ENCODE measurements at places on chromosomes 6 and 20.

GRCh38 chr6:48111575-48111974 lies 578 bp upstream of the PTCHD4 start:
- DNase-seq = no peak

GRCh38 chr6:29943053-29943966 lies 978 bp downstream of the HLA-A start:
- DNase-seq = no peak

DNA sequence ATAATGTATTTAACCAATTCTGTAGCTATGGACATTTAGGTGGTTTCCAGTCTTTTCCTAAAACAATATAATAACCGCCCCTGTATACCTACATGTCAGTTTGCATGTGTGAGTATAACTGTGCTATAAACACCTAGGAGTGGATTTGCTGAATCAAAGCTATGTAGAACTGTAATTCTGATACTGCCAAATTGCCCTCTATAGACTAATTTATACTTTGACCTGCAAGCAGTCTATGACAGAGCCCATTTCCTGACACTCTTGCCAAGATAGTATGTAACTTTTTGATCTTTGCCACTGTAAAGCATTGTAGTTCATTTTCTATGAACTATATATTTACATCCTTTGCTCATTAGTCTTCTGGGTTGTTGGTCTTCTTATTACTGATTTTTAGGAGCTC lies 19.5 kb downstream of the FERMT1 start:
- DNase-seq = no peak

DNA sequence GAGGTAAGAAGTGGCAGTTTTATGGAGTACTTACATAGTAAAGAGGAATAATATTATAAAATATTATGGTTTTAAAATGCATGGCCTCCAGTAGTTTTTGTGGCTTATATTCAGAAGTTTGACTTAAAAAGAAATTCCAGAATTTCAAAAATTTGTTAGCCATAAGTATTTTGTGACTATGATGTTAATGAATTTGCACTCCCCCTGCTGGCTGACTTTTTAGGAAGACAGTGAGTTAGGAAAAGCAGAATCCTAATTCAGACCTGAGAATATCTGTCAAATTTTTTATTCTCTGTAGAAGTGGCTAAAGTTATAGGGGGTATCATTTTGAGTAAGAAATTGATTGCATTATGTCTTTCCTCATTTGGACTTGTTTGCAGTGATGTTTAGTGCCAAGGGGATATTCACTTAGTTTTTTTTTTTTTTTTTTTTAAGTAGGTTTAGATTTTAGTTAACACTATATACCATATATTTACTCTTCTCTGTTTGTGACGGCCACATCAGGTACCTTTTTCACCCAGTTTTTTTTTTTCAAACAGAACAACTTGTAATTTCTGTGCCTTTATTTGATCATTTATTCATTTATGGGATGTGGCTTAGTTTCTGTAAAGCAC lies 40.8 kb downstream of the ZFAND3 start:
- DNase-seq = no peak

DNA sequence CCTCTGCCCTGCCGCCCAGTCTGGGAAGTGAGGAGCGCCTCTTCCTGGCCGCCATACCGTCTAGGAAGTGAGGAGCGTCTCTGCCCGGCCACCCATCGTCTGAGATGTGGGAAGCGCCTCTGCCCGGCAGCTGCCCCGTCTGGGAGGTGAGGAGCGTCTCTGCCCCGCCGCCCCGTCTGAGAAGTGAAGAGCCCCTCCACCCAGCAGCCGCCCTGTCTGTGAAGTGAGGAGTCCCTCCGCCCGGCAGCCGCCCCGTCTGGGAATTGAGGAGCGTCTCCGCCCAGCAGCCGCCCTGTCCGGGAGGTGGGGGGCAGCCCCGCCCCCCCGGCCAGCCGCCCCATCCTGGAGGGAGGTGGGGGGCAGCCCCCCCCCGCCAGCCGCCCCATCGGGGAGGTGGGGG lies 27.8 kb downstream of the SNHG17 start:
- DNase-seq = no peak

DNA sequence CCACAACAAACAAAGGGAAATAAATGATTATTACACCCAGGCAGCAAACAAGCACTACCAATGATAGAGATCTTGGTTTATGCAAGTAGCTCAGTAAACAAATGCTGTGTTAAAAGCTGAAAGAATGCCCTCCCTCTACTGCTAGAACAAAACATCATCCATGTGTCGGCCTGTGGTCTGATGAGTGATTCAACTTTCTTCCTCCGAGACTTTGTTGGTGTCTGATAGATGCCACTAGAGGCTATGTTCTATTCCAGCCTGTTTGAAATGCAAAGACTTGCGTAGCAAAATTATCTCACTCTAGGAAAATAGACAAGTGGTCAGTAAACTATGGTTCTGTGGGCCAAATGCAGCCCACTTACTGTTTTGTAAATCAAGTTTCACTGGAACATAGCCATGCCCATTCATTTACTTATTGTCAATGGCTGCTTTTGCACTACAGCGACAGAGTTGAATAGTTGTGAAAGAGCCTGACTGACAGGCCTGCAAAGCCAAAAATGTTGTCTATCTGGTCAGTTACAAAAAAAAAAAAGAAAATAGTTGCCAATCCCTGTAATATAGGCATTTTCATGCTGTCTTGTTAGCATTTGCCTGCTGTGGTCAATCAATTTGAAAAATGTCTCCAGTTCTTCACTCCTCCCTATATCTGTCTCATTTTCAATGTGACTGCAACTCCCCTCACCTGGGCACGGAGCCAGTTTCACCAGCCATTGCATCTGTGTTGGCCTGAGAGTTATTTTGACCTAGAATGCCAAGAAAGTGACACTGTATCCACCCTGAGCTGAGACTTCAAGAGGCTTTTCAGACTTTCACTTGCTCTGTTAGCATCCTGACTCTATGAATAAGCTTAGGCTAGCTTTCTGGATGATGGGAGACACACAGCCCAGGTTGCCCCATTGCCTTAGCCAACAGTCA lies 544.6 kb upstream of the BTBD3 start:
- no peak for DNase-seq

DNA sequence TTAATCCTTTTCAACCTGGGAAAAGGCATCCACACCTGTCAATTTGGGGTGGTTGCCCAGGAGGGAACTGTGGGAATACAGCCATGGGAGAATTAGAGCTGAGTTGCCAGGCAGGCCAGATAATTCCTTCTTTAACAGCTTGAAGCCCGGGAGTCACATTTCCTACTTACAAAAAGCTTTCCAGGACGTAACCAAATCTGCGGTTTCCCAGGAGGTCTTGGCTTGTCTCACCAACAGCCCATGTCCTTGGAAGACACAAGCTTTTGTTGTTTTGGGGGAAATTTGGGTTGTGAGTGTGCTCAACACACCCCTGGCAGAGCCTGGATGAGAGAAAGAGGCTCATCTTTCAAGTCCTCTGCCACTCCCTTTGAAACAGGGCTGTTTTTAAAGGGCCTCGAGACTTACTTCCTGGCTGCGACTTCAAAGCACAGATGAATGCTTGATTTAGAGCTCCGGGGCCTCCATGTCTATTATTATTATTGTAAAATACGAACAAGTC lies 465.9 kb upstream of the BTBD3 start:
- no peak for DNase-seq

DNA sequence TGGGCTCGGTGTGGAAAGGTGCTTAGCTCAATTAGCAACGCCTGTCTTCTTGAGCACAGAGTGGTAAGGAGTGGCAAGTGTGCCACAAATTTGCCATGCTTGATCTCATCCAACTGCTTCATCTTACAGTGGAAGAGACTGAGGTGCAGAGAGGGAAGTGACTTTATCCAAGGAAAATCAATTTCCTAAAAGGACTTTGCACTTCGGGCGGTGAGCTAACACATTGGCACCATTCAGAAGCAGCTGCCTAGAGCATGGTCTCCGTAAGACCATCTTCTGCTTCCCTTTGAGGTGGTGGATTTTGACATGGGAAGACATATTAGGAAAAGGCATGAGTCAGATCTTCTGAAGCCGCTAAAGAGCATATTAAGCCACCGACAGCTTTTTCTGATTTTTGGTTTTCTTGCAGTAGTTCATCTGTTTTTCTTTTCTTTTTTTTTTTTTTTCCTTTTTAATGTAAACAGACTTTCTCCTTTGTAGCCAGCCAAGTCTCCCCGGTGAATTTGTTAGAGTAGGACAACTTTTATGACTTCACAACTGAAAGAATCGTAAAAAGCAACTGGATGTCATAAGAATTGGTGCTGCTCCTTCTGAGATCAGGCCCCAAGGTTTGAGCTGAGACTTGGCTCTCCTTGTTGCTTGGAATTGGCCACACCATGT lies 273.2 kb downstream of the CDC5L start:
- peak; percentile 50 for DNase-seq

DNA sequence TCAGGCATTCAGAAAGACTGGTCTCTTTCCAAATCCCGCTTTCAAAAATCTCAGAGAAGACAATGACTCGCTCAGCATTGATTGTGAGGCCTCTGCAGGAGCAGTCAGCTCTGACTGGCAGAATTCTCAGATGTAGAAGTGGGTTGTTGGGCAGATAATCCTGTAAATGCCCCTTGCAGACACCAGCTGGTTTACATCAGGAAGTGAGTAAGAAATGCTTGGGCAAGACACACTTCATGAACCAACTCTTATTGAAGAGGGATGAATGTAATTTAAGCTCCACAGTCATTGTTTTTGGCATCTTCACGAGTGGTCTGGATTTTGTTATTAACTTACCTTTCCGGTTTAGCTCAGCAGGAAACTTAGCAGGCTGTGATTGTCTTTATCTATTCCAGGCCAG lies 166.6 kb downstream of the PLCB4 start:
- peak; percentile 64 for DNase-seq

DNA sequence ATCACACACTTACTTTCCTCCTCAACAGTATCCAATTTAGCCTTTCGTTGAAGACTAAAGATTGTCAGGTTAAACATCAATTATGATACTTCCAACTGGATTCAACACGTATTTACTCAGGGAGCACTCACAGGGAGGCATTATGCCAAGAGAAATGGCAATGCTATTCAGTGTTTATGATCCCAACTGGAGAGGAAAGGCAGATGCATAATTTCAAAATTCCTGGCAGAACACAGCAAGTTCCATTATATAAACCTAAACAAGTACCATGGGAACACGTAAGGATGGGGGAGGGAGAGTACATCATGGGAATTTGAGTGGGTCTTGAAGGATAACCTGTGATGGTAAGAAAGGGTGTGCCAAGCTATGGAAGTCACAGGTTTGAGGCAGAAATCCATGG lies 112.7 kb downstream of the ISM1 start:
- no peak for DNase-seq

GRCh38 chr20:43981540-43981939 lies 66.9 kb downstream of the TOX2 start:
- no peak for DNase-seq

DNA sequence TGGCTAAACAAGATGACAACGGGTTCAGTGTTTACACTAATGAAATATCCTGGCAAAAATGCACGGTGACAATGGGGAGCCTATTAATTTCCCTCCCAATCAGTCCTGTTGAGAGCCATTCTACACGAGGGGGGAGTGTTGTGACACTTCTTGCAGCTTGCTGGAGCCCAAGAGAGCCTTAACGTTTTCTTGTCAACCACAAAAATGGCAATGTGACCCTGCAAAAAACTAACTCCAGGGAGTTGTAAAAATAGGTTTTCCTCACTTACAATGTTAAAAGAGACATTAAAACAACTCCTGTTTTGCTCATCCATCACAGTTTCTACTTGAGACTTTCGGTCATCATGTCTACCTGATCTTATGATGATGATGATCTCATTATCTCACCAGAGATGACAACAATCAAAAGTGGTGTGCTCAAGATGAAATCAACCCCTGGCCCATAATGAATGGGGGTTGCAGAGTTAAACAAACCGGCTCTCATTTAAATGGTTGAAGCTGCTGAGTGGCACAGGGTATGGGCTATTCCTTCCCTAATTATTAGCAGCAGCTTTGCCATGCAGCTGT lies 57.9 kb downstream of the GJA10 start:
- no peak for DNase-seq

DNA sequence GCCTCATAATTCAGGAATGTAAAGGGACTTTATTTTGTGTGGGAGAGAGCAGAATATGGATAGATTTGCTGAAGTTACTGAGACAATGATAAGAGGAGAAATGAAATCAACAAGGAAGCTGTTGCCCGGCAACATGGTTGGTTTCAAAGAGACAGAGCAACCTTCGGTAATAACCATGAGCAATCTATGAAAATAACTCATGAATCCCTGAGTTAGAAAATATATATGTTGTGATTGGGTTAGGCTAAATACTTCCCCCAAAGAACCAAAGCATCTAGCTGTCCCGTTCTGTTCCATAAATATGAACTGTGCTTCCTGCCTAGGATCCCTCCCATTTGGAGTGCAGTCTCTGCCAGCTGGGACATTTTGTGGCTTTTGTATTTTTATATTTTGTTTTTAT lies 23.1 kb downstream of the SERPINB1 start:
- no peak for DNase-seq

- no peak for DNase-seq
Measured at GRCh38 chr20:40778894-40779496, 90.0 kb upstream of the MAFB start.

- no peak for DNase-seq
Measured at GRCh38 chr20:41501376-41501775, 116.8 kb downstream of the CHD6 start.

GRCh38 chr6:45899683-45899946 lies 116.0 kb downstream of the CLIC5 start:
- no peak for DNase-seq

DNA sequence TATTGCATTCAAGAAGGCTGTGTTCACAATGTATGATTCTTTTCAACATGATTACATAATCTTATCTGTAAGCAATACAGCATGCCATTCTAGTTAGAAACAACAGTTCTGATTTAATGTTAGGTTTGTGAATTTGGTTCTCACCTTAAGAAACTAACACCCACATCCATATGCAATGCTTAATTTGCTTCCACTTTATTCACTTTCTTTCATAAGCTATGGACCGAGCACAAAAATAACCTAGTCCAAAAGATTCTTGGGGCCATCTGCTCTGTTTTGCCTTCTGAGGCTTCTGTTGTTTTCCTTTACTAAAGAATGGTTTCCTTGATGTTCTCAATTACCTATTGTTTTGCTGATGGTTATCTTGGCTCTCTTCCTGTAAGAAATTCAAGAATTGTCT lies 258.2 kb downstream of the EYS start:
- no peak for DNase-seq

DNA sequence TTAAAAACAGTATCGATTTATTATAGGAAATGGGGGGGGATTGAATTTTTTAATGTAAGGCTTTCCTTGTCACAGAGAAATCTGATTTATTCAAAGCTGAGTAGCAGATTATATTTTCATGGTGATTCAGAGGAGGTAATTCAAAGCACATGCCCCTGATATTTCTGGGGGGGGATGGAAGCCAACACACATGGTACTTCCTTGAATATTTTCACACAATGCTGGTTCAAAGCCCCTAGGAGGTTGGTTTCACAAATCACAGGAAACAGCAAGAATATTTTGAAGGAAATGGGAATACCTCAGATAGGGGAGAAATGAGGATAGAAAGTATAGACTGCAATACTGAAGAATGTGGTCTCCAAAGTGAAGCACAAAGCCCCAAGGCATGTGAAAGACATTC lies 98.8 kb downstream of the RTN4IP1 start:
- no peak for DNase-seq

- DNase-seq = no peak
Measured at GRCh38 chr20:3890398-3890751, 1.2 kb downstream of the PANK2 start.

All from AG09319 (cell line).